ENCODE measurements at places on chromosomes 13 and 19.
A peak's percentile ranks its signal among the peaks of the same experiment; 100 is the strongest.

- peak; percentile 61 for DNase-seq
Measured at GRCh38 chr13:111474136-111475002, 153.9 kb downstream of the TEX29 start.

GRCh38 chr13:76803831-76804230, 82.4 kb downstream of the KCTD12 start:
- no peak for DNase-seq

GRCh38 chr19:35224681-35225571, 3.6 kb downstream of the FAM187B start:
- DNase-seq, result no peak

- peak; percentile 8 for DNase-seq
Measured at GRCh38 chr13:38905861-38906260, 84.8 kb downstream of the STOML3 start.

DNA sequence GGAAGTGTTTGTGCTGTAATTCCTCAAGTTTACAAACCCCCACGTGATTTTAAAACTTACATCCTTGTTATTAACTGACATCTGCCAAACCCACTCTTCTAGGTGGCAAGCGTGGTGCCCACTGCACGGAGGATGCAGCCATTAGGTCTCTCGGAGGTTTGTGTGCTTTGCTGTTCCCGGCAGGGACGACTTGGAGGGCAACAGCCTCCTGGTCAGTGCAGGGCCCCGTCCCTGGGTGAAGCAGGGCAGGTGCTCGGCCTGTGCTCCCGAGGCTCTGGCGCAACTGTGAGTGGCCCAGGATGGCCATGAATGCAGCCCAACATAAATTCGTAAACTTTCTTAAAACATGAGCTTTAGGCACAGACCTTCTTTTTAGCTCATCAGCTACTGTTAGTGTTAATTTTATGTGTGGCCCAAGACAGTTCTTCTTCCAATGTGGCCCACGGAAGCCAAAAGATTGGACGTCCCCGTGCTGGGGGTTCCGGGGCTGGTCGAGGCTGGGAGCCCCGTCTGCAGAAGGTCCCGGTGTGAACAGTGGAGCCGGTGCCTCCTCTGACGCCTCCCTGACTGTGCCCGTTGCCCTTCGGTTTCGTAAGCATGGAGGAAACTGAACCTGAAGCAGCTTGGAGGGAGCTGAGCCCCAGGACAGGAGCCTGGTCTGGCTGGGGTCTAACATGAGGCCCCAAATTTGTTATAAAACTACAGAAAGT, 11.9 kb downstream of the GAS6 start:
- no peak for DNase-seq

DNA sequence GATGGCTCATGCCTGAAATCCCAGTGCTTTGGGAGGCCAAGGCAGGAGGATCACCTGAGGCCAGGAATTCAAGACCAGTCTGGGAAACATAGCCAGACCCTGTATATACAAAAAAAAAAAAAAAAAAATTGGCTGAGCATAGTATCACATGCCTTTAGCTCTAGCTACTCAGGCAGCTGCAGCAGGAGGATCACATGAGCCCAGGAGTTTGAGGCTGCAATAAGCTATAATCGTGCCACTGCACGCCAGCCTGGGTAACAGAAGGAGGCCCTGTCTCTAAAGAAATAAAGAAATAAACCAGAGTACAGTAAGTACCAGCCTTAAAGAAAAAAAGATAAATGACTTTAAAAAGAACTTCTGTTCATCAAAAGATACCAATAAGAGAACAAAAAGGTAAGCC, 52.9 kb downstream of the FAM124A start:
- DNase-seq, result peak; percentile 18

DNA sequence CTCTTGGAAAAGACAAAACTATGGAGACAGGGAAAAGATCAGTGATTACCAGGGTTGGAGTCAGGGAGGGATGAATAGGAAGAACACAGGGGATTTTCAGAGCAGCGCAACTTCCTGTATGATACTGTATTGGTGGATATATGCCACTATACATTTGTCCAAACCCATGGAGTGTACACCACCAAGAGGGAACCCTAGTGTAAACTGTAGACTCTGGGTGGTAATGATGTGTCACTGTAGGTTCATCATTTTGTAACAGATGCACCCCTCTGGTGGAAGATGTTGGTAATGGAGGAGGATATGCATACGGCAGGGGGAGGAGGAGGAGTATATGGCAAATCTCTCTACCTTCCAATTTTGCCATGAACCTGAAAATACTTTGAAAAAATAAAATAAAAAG, 68.1 kb downstream of the UFM1 start:
- no peak for DNase-seq

DNA sequence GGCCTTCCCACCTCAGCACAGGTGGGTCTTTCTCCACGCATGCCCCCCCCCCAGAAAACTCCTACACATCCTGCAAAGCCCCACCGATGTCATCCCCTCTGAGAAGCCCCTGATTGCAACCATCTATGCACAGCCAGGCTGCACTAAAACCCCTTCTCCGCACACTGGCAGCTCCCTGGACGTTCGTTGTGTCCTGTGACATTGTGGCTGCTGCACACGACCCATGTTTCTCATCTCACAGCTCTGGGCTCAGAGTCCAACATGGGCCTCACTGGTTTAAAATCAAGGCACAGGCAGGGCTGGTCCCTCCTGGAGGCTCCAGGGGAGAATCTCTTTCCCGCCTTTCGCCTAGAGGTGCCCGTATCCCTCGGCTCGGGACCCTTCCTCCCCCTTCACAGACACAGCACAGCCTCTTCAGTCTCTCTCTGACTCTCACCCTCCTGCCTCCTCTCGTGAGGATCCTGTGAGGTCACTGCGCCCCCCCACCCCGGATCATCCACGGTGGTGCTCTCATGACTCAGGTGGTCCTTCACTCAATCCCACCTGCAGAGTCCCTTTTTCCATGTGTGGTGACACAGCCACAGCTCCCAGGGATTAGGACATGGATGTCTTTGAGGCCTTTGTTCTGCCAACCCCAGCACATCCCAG, 71.2 kb downstream of the GADD45B start:
- DNase-seq, result no peak

GRCh38 chr13:43127103-43127798, 103.9 kb downstream of the DNAJC15 start:
- DNase-seq, result peak; percentile 62

DNA sequence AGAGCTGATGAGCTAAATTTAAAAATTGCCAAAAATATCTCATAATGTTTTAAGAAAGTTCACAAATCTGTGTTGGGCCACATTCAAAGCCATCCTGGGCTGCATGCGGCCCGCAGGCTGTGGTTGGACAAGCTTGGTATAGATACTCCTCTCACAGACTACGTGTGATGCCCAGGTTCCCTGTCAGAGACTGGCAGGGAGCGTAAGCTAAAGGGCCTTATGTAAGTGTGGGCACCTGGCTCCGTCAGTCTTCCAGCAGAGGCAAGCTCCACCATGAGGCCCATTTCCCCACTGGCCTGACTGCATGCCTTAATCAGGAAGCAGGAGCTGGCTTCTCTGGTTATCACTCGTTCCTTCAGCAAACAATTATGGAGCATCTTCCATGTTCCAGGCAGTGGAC, 200.2 kb downstream of the FOXO1 start:
- DNase-seq, result no peak

DNA sequence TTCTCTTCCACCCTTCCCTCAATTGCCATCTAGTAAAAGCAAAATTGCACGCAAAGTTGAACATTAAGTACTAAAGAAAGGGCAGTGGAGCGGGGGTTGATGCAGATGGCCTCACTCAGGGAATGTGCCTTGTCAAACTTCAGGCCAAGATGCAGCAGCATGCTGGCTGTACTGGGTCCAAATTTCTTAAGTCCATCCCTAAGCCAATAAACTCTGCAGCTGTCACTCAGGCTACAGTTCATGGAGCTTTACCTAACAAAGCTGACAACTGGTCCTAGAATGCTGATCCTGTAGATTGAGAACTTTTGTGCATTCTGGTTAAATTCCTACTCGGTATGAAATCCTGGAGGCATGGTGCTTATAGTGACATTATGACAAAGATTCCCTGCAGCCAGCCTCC, 88.4 kb downstream of the FOXO1 start:
- peak; percentile 23 for DNase-seq

DNA sequence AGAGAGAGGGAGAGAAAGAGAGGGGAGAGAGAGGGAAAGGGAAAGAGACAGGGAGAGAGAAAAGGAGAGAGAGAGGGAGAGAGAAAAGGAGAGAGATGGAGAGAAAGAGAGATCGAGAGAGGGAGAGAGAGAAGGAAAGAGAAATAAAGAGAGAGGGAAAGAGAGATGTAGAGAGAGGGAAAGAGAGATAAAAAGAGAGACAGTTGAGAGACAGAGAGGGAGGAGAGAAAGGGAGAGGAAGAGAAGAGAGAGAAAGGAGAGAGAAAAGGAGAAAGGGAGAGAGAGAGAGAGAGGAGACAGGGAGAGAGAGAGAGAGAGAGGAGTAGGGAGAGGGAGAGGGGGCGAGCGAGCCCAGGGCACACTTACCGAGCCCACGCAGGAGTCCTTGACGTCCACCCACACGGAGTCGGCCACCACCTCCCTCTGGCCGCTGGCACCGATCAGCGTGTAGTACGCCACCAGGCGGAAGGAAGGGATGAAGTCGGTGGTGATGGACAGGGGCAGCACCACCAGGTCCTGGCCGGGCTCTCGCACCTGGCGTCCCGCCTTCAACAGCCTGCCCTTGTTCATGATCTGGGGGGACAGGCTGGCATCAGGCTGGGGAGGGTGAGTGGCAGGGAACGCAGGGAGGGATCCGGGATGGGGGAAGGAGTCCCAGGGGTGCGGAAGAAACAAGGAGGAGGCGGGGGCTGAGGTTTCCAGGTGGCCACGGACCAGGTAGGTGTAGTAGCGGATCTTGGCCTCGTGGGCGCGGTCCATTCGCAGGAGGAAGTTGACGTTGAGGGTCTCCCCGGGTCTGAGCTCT, 10.0 kb downstream of the C3 start:
- no peak for DNase-seq

- no peak for DNase-seq
Measured at GRCh38 chr13:25217023-25217885, 45.2 kb upstream of the AMER2 start.

DNA sequence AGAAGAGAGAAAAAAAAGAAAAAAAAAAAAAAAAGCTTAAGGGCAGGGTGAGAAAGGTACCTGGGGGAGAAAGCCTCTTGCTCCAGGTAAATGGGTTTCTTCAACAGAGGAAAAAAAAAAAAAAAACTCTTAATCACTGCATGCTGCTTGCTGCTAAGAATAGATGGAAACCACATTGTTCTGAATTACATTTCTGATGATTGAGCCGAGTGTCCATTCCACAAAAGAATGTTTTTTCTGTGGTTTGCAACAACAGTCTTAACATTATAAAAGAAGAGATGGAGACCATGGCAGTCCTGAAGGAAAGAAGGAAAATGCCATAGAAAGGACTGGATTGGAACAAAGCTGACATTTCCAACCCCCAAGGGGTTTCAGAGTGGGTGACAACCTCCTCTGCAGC, 1312.7 kb downstream of the SLITRK1 start:
- DNase-seq, result no peak

DNA sequence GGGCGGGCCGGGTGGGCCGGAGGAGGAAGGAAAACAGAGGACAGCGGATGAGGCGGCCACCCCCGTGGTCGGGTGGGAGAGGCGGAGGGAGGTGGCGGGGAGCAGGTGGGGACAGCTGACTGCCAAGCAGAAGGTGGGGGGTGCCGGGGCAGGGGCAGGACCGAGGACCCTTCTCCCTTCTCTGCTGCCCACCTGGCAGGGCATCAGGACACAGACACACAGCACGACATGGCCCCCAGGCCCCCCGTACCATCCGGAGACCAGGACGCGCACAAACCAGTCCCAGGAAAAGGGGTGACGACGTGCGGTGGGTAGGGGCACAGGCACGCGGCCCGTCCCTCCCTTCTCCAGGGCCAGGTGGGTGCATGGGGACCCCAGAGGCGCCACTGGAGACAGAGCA, 11.0 kb upstream of the CACTIN start:
- no peak for DNase-seq

DNA sequence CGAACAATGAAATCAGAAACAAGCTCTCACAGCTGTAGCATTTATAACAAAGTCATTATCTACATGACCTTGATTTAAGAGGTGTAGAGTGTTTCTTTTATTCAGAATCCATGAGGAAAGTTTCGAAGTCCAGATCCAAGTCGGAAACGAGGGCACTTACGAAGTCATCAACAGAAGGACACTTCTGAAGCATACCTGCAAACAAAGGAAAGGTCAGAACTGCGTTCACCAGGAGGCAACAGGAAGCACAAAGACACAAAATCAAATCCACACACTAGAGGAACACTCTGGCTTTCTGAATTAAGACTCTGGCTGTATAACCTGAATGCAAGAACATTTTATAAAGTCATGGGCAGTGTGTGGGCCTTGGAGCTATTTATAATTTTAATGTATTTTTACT, 158.9 kb downstream of the MIPEP start:
- no peak for DNase-seq

DNA sequence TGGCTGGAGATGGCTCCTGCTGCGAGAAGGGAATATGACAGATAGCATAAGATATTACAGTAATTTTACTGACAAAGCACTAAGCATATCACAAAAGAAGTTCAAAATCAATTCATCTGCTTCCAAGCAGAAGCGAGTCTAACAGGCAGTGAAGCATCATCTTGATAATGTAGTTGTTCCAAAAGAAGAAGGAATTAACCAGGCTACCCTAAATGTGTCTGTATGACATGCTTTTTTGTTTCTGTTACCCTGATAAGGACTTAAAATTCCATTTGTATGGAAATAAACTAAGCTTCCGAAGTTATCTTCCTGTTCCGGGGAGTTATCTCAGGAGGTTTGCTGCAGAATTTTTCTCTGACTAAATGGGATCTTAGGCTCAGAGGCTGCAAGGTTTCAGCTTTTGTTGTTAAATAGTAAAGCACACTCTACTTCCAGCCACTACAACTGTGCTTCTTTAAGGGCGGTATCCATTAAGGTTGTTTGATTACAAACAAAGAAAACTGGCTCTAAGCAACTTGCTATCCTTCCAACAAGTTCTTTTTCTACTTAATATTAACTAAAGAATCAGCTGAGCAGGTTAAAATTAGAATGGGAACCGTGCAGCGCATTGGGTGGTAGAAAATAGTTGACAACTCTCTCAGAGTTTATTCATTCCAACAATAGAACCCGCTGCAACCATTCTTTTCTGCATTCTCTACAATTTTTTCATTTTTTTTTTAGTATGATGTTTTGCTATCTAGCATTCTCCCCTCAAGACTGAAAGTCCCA, 607.3 kb downstream of the UQCRFS1 start:
- DNase-seq, result no peak

- no peak for DNase-seq
Measured at GRCh38 chr19:1789261-1790041, 22.6 kb downstream of the ATP8B3 start.

GRCh38 chr13:30366088-30366487, 56.2 kb upstream of the UBE2L5 start:
- DNase-seq, result no peak

DNA sequence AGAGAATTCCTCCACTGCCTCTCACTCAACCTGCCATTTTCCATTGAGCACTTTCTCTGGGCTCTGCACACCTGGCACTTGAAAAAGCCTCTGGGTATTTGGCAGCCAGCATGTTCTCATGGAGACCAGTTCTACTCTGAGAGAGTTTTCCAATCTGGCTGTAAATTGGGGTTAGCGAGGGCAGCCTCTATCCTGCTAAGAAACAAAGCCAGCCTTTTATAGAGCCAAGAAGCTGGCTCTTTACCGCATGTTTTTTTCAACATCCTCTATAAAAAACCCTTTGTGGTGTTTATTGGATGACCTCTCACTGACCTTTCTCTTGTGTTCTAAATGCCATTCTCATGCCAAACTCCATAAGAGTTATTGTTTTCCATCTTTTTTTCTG, 52.6 kb upstream of the RCBTB2 start:
- peak; percentile 41 for DNase-seq

Measured in umbilical cord (tissue), 2 donors.